ENCODE measurements at places on chromosomes 7 and 10. TPM values are rescaled to one million over a fixed set of nuclear protein-coding genes. Genes with fewer than 3 reads are reported as not detected.

Gene FGFR2
- total RNA-seq: 23.0 TPM

Gene MUC12
- under 0.01 TPM for total RNA-seq

Gene PAPOLB
- total RNA-seq: 0.16 TPM

Gene CCL26
- total RNA-seq: 1.3 TPM

Gene BMPER
- total RNA-seq: 93.3 TPM

Gene HMX2
- total RNA-seq: not detected

Gene PNLIPRP3
- not detected for total RNA-seq

Gene FGF8
- total RNA-seq: not detected

Gene CYP26C1
- total RNA-seq: 0.16 TPM

Gene TET1
- total RNA-seq: 14.3 TPM

Measured in hair follicle dermal papilla cell (primary cell).